Hippocampal formation (tissue), 2 donors: ENCODE measurements at places on chromosomes 4 and X.

- DNase-seq: no peak
These were observed 91.3 kb downstream of the NKX6-1 start for GRCh38 chr4:84407554-84408407.

- no peak for DNase-seq
These were observed 196.5 kb downstream of the RELL1 start for GRCh38 chr4:37489697-37490096.

DNA sequence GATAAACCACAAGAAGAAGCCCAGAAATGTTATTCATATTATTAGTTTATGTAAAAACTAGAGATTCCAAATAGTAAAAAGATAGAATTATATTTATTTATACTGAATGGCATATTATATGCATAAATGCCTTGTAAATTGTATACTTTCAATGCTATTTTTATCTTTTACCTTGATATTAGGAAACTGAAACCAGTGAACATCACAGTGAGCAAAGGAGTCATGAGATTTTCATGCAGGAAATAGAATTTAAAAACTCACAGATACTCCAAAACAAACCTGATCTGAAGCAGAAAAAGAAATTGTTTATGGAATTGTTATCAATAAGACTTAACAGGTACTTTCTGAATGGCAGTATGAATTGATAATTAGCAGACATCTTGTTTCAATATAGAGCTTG is 207.3 kb upstream of the CENPE start:
- no peak for DNase-seq

GRCh38 chrX:14029039-14029424 is 660 bp downstream of the GEMIN8 start:
- no peak for DNase-seq

DNA sequence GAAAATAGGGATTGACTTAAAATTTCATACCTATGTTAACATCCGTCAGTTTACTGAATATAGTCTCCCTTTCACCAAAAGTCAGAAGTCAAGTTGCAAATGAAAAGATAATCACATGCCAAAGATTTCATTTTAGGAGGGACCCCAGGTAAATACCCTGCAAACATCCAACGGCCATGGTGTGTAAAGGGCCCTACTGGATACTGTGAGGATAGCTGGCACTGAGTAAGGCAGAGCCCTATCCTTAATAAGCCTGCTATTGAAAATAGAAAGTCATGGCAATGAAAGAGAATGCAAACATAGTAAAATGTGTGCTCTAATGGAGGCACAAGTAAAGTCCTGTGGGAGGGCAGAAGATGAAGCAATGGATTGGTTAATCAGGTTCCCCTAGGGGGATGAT is 20.9 kb downstream of the STK26 start:
- no peak for DNase-seq

- no peak for DNase-seq
These were observed 84.6 kb downstream of the TAB3 start for GRCh38 chrX:30804462-30804861.

DNA sequence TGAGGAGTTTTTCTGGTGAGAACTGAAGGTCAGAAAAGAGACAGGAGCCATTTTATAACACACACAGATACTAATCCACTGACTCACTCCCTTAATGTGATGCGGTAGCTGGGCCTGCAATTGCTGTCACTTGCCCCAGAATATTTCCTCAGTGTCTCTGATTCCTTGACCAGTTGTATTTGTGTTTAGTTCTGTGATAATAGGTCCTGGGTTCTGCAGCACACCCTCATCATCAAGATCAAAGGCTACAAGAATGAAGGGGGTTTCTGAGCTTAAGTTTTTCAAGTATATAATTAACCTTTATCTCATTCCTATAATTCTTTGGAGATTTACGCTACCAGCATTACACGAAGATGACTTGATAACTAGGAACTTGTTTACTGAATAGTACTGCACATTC is 576.5 kb upstream of the CPXCR1 start:
- DNase-seq: no peak

DNA sequence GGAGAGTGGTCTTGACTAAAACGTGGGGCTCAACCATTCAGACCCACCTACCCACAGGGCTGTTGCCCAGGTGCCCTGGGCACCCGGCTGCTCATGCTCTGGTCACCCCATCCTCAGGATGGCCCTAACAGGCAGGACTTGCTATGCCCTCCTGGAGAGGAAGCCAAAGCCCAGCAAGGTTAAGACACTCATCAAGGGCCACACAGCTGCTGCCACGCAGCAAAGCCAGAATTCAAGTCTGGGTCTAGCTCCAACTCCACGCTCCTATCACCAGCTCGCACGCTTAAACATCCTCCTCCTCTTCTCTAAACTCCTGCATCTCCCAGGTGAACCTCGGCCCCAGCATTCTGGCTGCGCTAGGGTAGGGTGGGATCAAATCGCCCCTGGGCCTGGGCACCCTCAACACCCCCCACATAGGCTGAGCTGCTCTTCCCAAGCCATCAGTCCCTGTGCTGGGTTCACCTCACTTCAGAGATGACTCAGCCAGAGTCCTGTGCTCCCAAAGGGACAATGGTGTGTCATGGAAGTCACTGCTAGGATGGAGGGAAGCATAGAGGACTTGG is 54.1 kb downstream of the PPP2R2C start:
- no peak for DNase-seq

- no peak for DNase-seq
These were observed 717.6 kb upstream of the HS3ST1 start for GRCh38 chr4:12146339-12146738.

GRCh38 chr4:40515037-40515397 is 114.6 kb downstream of the RBM47 start:
- no peak for DNase-seq

DNA sequence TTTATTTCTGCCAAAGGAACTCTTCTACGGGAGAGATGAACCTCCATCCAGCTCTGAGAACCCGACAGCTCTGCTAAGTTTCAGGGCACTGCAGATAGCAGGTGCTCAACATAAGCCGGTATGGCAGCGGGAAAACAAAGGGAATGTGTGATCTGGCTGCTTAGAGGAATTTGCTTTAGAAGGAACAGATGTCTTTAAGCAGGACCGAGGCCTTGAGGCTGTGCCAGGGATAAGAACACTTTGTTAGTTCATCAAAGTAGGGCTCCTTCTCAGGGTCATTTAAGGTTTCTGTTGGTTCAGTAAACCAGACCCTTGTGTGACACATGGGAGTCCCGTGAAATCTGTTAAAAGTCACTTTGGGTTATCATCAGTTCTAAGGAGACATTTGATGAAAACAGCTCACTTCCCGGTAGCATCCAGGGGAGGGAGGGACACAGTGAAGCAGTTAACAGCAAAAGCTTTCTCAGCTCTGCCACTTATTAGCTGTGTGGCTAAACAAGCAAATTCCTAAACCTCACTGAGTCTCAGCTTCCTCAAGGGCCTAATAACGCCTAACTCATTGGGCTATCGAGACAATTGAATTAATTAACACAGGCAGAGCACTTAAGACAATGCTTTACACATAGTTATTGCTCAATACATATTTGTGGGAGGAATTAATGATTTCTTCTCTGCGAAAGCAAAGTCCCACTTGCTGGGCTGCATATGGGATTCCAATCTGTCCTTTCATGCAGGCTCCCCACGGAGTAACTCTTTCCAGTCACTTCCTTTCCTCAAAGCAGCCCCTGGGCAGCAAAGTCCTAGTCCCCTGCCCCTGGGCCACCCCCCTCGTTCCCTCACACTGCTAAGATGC is 2.9 kb upstream of the FTSJ1 start:
- DNase-seq: no peak

- DNase-seq: no peak
These were observed 1.3 kb upstream of the PCGF3 start for GRCh38 chr4:704198-704891.

DNA sequence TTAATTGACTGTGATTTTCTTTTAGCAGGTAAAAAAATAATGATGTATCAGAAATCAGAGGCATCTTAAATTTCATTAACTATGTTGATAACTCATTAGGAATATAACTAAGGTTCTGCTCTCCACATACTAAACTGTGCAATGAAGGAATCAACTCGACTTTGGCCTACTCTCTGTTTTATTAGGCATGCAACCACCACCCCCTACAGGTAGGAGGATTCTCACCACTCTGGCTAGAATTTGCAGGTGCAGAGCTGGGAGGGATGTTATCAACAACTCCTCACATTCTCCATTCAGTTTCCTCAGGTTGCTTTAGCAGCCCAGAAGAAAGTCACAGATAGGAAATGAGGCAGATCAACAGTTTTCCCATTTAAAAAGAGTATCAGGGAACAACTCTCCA is 160.1 kb downstream of the COX18 start:
- DNase-seq: no peak

GRCh38 chr4:153780221-153780620 is 8.7 kb downstream of the SFRP2 start:
- no peak for DNase-seq

DNA sequence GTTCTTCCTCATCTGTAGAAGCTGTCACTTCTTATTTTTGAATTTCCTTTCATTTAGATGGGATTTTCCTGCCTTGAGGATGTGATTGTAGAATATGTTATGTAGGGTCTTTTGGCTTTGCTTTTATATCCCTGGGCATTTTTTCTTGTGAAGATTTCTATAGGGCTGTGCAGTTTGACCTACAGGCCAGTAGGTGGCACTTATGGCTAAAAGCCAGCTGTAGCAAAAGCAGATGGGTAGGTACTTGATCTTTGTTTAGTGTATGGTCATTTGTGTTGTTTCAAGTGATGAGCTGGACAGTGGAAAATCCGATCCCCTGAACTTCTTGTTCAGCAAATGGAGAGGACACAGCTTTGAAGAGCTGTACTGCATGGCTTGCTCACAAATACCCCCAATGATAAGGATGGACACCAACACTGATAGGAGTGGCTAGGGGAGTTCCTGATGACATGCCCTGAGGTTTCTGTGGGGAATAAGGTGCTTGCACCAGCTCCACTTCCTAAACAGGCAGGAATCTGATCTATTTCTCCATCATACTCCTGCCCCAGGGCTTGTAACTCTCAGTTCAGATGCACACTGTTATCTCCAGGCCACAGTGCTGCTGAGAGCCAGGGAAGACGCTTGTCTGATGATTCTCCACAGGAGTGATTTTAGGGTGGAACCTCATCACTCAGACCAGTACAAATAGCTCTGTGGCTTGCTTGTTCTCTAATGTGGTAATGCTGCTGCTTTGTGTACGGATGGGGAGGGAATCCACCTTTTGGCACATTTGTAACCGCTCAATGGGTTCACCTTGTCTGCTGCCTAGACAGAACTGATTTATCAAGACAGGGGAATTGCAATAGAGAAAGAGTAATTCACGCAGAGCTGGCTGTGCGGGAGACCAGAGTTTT is 417.1 kb upstream of the MAGEB16 start:
- DNase-seq: no peak

DNA sequence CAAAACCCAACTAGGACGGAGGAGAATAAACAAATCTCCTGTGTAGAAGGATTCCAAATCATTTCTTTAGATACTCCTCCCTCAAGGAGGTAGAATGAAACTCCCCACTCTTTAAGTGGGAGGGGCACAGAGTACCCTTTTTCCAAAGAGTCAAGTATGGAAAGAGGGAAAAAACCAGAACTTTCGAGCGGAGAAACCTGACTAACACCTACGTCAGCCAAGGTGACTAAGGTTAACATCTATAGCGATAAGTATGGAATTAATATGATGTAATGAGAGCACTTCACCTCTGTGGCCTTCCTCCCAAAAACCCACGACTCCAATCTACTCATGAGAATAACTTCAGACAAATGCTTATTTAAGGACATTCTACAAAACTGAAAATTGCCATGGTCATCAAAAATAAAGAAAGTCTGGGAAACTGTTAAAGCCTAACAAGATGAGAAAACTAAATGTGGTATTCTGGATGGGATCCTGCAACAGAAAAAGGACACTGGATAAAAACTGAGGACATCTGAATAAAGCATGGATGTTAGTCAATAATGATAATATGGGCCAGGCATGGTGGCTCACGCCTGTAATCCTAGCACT is 157.0 kb upstream of the MAP3K15 start:
- DNase-seq: no peak

- DNase-seq: no peak
These were observed 88.3 kb downstream of the AMELX start for GRCh38 chrX:11381464-11381863.

GRCh38 chr4:144421839-144422565 is 224.0 kb upstream of the HHIP start:
- no peak for DNase-seq

DNA sequence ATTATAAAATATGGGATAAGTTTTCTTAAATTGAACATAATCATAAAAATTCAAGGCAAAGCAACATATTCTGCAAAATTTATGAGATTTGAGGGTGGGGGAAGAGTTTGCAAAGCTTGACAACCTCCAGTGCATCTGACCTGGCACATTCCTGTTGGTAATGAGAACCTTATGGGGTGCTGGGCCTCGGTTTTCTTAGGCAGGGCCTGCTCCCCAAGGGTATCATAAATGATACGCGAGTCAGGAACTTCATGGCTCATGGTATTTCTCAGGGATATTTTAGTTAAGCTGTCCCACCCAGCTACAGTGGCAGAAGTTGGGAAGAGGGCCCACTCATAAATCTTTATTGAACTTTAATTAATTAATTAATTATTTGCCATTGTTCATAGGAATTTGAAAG is 13.2 kb downstream of the AFF2 start:
- no peak for DNase-seq

DNA sequence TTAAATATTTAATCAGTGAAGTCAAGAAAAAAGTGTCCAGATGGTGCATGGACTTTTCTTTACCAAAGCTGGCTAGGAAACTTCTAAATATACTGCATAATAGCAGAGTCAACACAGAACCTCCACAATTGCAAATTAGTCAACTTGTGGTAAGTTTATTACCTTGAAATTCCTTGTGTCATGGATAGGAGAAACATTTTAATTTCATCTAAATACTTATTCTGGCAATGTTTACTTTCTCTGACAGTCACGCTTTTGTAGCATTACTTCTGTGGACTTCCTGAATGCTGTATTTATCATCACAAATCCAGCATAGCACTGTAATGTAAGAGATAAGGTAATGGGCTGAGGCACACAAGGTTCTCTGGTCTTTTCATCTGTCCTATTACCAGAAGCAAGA is 2266.1 kb downstream of the PCDH7 start:
- DNase-seq: no peak

DNA sequence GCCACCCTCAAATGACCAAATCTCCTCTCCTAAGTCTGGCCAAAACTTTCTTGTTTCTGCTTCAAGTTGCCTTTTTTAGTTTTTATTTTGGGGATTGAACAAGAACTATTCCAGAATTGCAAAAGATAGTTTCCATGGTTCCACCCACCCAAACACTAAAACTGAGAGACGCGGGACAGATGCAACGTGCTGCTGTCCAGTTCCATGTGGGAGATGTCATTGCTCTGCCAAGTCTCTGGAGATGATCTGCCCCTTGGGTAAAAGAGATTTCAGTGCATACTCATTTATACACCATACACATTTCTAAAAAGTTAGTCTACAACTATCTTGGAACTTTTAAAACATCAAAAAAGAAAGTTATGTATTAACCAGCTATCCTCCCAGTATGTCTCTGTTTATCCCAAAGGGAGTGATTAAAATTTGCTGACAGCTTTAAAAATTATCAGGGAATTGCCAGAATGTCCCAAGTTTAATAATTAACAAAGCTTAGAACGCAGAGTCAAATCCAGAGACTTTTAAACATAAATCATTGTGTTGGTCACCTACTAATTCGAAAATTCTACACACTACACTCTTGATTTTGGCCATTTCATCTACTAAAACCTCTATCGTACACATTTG is 3.2 kb downstream of the MAOB start:
- no peak for DNase-seq

GRCh38 chrX:100587861-100588260 is 3.1 kb downstream of the TNMD start:
- DNase-seq: no peak

- DNase-seq: no peak
These were observed 52.3 kb upstream of the NKX1-1 start for GRCh38 chr4:1458581-1458980.
